ENCODE measurements at places on chromosomes 1 and 21.

GRCh38 chr1:27473755-27474154, 16.2 kb downstream of the WASF2 start:
- no peak for DNase-seq

DNA sequence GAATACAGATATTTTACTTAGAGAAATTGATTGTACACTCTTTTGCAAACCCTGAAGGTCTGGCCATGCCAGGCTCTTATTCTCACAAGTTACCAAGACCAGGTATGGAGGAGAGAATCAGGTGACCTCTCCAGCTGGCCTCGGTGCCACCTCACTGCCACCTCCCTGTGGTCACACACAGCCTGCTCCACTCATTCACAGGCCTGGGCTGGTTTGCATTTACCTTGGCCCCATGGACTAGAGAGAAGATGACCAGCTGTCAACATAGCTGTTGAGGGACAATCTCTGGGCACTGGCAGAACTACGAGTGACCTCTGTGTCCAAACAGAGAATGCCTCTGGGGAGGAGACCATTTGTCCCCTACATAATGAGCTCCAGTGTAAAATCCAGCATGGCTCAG, 291.2 kb upstream of the RUNX1 start:
- DNase-seq, result no peak

DNA sequence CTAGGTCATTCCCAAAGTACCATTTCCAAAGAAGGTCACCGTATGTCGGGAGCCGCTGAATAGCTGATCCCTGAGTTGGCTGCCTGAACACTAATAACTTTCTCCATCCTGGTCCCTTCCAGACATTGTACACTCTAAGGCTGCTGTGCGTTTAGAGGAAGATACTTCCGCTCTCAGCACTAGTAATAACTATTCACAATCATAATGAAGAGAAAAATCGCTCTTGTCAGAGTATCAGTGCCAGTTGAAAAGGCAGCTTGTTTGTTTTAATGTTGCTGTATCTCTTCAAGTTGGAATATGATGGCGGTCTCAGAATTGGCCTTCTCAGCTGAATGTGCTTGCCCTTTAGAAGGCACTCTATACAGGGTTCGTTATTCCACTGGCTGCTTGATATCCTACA, 43.5 kb downstream of the TGFB2 start:
- DNase-seq, result no peak

- DNase-seq, result no peak
Measured at GRCh38 chr1:57423656-57424211, at the start of gene DAB1. Gene DAB1, minus strand, starts transcription at chr1:57424060. Its CDS starts 133,030 bp downstream, at chr1:57291030.

DNA sequence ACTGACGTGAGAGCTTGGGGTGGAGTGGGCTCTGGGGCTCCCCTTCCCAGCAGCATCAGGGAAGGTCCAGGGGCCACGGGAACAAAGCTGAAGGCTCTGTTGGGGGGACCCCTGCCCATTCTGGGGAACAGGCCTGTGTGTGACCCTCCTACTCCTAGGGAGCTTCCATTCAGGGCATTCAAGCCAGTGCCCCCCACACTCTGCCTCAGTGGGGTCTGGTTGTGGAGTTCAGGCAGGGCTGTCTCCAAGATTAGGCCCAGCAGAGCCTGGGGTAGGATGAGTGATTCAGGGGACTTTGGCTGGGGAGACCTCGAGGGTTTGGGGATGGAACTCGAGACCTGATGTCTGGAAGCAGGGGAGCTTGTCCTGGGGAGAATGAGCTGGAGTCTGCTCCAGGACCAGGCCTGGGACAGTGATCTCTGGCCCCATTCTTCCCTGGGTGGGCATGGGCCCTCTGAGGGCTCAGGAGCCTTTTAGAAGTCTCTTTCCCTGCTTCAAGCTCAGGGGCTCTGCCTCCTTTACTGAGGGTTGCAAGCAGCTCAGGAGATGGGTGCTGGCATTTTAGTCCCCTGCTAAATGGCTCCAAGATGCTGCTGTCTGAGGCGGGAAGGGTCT, 81.7 kb downstream of the PTPRU start:
- no peak for DNase-seq

GRCh38 chr1:43554444-43554992, 23.8 kb downstream of the PTPRF start:
- no peak for DNase-seq

- DNase-seq, result no peak
Measured at GRCh38 chr1:92961896-92962752, 862 bp upstream of the DIPK1A start.

DNA sequence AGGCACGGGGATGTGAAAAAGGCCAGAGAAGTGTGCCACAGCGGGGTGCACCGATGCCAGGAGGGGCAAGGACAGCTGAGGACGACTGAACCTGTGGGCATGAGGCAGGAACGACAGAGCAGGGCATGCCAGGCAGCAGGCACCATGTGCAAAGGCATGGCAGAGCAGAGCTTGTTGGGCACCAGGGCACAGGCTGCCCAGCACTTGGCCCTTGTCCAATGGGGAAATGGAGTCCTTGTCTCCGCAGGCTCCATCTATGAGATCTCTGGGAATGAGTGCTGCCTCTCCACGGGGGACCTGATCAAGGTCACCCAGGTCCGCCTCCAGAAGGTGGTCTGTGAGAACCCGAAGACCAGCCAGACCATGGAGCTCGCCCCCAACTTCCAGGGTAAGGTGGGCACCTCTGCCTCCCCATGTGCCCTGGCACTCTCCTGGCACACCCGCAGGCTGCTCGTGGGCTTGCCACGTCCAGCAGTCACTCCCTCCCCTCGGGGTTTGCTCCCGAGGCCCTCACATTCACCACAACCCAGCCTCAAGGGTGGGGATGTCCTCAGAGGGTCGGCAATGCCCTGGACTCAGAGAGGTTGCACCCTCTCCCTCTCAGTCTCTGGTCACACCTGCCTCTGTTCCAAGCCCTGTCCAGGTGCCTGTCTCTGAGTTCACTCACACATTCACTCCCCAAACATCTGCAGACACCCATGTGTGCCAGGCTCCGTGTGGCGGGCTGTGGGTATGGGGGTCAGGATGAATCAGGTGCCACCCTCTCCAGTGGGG, 4.2 kb downstream of the THEMIS2 start:
- no peak for DNase-seq

GRCh38 chr1:235553112-235553551, 48.9 kb upstream of the B3GALNT2 start:
- DNase-seq, result no peak

GRCh38 chr1:204456826-204457442, 37.7 kb downstream of the PIK3C2B start:
- DNase-seq, result no peak

DNA sequence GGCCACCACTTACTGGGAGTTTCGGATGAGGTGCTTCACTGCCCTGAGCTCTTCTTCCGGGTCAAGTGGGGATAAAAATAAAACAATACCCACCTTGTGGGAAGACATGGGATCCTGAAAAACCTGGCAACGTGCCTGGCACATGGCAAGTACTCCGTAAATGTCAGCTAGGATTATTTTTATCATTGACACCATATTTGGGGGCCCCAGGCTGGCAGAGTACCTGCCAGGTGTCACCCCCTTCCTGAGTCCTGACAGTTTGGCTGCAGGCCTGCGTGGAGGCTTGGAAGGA, 9.2 kb upstream of the EPHA2 start:
- DNase-seq, result no peak

- DNase-seq, result no peak
Measured at GRCh38 chr1:93784538-93784937, 94.5 kb downstream of the DNTTIP2 start.

GRCh38 chr1:6623269-6623965, 1.3 kb upstream of the THAP3 start:
- DNase-seq, result no peak

GRCh38 chr1:43597028-43597427, 52.9 kb upstream of the KDM4A start:
- no peak for DNase-seq

GRCh38 chr21:46254208-46254975, 25.8 kb upstream of the LSS start:
- DNase-seq, result no peak

GRCh38 chr1:232143315-232143886, 486.5 kb downstream of the SIPA1L2 start:
- no peak for DNase-seq

GRCh38 chr1:228812961-228813360, 77.7 kb downstream of the RHOU start:
- DNase-seq, result no peak

GRCh38 chr1:21335088-21335691, 44.9 kb upstream of the ECE1 start:
- no peak for DNase-seq

DNA sequence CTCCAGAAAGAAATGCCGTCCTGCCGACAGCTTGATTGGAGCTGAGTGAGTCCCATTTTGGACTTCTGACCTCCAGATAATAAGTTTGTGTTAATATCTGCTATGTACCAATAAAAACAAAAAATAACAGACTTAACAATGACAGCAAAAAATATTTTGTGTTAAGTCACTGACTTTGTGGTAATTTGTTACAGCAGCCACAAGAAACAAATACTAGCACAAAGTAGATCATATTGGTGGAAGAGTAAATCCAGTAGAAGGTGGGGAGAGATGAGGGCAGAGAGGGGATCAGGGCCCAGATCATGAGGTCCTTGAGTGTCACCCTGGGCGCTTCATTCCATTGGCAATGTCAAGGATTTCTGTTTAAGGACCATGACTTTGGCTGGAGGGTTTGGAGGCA, 168.6 kb downstream of the DYRK1A start:
- no peak for DNase-seq

GRCh38 chr1:199590708-199591107, 436.8 kb upstream of the NR5A2 start:
- no peak for DNase-seq

DNA sequence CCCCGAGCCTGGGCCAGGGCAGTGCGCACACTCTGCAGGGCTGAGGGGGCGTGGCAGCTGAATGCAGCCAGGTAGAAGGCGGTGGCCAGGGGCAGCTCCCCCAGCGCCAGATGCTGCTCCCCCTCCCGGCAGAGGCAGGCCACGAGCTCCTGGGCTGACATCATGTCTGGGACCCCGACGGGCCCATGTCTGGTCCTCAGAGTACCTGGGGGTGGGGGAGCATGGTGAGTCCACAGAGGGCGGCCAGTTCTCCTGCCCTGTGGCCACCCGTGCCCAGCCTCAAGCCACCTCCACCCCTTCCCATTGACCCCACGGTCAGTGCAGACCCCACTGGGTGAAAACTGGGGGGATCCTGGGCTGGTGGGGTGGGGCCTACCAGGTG, 838 bp downstream of the TTC34 start:
- DNase-seq, result no peak

- no peak for DNase-seq
Measured at GRCh38 chr21:34878501-34878900, 170.6 kb downstream of the RUNX1 start.

- no peak for DNase-seq
Measured at GRCh38 chr1:27548858-27549719, 54.9 kb downstream of the AHDC1 start.

GRCh38 chr1:31798433-31799195, 17.2 kb downstream of the SPOCD1 start:
- DNase-seq, result no peak

- DNase-seq, result no peak
Measured at GRCh38 chr21:14741256-14741655, 195.1 kb upstream of the SAMSN1 start.

DNA sequence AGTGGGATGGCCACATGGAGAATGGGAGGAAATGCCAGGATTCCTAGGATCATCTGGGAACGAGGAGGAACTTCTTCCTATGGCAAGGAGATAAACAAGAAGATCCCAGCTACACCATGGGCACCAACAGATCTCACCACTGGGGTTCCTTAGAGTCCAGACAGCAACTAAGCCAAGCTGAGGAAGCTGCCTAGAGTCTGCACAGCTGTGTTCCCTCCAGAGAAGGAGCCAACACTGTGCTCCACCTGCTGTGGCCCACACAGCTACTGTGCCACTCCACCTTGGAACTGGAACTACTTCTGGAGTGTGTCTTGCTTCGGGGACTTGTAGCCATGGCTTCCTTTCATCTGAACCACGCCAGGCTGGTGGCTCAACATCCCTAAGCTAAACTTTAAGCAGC, 6.0 kb downstream of the IFNAR1 start:
- no peak for DNase-seq

DNA sequence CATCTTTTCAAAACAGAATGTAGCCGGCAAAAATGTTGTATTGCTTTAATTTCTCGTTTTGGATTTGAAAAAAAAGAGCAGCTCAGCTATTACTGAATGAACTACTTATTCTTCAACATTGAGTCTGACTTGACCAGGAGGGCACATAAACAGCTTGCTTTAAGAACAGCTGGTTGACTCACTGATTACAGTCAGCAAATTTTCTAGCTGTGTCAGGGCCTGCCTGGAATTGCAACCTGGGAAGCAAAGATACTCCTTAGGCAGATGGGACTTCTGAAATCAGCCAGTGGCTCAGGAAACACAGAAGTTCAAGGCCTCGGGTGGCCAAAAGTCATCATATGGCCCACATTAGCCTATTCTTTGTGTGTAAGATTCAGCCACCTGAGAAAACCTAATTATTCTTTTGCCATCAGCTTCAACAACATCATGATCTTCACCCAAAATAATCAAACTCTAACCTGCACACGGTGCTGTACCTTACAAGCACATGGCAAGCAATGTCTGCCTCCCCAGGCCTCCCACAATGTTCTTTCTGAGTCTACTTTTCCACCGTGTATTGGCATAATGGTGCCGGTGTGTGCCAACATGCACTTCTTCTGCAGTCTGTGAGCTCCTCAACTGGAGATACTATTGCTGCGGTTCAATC, 307.2 kb downstream of the HHIPL2 start:
- no peak for DNase-seq

- no peak for DNase-seq
Measured at GRCh38 chr1:71154429-71154828, 73.6 kb upstream of the ZRANB2 start.

- DNase-seq, result no peak
Measured at GRCh38 chr1:185325413-185325812, 8.4 kb upstream of the IVNS1ABP start.

- no peak for DNase-seq
Measured at GRCh38 chr1:6464514-6464836, 1.5 kb downstream of the TNFRSF25 start.

- no peak for DNase-seq
Measured at GRCh38 chr1:208031316-208031931, 120.5 kb upstream of the CD34 start.

DNA sequence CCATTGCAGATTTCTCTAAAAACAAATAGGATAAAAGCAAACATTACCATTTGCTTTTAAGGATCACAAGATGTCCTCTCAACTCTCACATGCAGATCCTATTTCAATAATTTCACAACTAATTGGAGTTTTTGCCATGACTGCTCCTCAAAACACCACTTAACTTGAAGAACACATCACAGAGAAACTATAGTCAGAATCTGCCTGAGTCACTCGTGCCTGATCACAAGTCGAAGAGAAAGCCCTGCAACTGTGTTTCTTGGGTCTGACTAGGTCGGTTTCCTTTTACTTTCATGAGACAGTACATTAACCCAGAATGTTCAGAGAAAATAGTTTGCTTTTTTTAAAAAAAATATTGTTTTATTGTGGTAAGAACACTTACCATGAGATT, 46.3 kb upstream of the SMYD2 start:
- no peak for DNase-seq

DNA sequence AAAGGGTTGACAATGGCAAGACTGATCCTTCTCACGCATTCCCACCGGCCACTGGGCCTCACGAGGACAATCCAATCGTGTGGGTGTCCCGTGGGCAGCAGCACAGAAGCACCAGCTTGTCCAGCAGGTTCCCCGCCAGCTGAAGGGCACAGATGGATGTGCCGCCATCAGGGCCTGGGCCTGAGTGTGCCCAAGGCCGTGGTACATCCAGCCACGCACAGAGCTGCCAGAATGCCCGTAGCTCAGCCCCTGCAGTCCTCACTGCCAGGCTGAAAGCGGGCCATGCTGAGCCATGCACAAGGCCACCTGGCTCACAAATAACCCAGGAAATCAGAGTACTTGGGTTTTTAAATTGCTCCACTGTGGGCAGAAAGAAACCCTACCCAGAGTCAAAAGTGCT, 7.0 kb downstream of the NPHP4 start:
- DNase-seq, result no peak

- DNase-seq, result no peak
Measured at GRCh38 chr1:109050228-109050995, 8.5 kb upstream of the WDR47 start.

Data from activated CD8-positive, alpha-beta memory T cell treated with anti-CD3 and anti-CD28 coated beads for 48 hours (primary cell).